MV-4-11 (cell line): ENCODE measurements at places on chromosomes 12 and 14.

DNA sequence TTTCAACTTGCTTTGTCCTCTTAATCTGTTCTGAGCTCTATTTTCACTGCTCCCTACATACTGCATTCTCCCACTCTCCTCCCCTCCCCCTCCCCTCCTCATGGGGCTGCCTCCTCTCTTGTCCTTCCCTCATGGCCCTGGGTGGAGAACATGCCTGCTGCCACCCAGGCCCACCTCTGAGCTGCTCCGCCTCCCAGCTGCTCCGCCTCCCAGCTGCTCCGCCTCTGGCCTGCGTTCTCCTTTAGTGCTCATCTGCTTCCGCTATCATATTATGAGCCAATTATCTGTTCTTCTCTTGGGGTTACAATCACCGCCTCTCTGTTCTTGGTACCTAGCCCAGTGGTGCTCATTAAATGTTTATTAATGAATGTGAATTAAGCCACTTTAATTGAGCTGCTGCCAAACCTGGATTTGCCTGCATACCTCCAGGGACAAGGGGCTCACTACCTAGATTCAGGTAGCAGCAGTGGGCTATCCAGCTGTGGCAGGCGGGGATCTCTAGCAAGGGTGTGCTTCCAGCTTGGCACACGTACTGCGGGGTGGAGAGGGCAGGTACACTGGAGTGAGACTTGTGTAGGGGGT is 32.0 kb upstream of the FAM181A start:
- no peak for DNase-seq

GRCh38 chr12:52358575-52359350 is 8.5 kb downstream of the KRT85 start:
- no peak for DNase-seq

GRCh38 chr12:130846369-130846768 is 7.3 kb upstream of the STX2 start:
- no peak for DNase-seq

DNA sequence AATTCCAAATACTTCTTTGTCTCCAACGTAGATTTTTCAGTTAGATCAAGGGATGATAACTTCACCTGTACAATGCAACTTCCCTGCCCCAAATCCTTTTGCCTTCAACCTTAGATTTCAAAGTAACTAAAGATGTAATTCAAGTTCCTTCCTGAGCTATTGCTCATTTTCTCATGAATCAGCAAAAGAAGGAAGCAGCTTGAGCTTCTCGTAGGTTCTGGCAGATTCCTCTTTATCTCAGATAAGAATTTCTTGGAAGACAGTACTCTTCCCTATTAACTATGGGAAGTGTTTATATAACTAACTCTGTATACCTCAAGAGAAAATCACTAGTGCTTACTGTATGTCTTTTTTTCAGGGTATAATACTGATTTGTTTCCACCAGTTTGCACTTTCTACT is 203.8 kb downstream of the RASSF9 start:
- DNase-seq, result no peak

DNA sequence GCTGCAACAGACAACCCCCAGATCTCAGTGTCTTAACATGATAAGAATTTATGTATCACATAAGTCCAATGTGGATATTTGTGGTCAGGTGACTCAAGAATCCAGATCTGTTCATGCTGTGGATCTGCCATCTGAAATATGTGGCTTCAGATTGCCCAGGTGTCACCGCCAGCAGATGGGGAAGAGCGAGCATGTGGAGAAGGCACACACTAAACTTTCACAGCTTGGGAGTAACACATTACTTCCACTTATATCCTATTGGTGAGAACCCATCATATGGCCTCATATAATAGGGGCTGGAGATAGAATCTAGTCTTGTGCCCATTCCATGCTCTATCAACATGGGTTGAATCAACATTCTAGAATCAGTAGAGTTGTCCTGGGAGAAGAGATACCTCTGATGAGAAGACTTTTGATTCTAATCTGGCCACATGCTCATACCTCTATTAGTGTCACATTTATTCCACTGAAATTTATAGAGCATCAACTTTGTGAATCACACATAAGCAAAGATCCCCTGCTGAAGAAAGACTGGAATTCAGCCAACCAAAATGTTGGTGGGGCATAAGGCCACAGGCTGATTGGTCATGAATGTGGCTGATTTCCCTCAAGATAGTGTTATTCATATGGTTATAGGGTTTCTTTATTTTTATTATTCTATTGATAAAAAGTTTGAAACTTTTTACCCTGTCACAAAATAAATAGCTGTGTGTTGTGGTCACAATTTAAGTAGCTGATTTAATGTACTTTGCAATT is 6.0 kb upstream of the CALCOCO1 start:
- DNase-seq, result no peak

GRCh38 chr12:29226616-29227015 is 77.5 kb downstream of the FAR2 start:
- DNase-seq, result no peak

GRCh38 chr14:76348898-76349297 is 27.0 kb upstream of the ESRRB start:
- DNase-seq, result peak; percentile 82

DNA sequence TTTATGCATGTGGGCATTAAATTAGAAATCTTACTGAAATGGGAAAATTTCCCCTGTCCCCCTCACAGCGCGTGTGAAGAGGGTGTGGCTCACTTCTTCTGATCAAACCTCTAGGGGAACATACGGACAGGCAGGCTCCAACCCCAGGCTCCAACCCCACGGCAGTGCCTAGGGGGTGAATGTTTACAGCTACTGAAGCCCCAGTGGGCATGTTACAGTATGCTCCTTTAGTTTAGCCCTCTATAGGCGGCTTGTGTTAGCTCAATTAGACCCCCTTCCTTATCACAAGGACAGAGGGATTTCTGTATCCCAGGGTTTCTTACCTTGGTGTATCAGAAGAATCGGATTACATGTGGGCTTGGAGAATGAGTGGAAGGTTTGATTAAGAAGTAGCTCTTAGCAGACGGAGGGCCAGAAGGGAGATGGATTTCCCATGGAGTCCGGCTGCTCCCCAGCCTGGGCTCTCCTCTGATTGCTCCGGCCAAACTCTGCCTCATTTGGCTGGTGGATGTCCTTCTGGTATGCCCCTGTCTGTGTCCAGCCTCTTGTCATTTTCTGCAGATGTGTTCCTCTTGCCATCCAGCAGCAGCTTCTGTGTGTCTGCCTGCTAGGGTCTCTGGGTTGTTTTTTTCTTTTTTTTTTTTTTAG is 223.7 kb downstream of the TMTC2 start:
- no peak for DNase-seq

DNA sequence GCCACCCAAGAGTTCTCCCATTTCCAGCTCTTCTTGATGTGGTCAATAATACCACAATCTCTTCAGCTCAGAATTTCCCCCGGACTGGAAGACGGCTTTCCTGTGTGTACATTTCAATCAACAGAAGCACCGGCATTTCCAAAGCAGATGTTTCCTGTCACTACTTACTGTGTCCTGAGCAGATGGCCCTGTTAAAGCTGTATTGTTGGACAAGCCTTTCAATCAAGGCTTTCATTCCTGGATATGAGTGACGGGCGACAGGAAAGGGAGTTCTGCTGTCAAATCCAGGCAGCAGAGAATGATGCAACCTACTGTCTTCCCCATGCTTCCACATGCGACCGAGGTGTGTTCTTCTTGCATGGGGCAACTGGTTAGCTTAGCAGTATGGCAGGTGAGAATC is 76.4 kb upstream of the CCDC60 start:
- no peak for DNase-seq

DNA sequence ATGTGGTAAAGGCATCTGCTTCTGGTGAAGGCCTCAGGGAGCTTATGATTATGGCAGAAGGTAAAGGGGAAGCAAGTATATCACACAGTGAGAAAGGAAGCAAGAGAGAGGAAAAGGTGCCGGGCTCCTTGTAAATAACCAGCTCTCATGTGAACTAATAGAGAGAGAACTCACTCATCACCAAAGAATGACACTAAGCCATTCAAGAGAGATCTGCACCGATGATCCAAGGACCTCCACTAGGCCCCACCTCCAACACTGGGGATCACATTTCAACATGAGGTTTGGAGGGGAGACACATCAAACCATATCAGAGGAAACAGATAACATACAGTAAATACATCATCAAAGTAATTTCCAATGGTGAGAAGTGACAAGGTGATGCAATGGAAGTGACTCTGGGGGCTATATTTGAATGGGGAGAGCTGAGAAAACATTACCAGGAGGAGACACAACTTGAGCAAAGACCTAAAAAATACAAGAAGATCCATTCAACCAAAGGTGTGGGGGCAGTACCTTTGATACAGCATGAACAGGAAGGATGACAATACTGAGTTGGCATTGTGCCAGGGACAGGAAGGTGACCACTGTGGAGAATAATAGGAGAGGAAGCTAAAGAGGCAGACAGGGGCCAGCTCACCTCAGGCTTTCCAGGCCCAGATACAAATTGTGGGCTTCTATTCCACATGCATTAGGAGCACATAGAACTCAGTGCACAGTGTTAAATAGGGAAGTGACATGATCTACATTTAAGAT is 134.4 kb upstream of the GRIP1 start:
- no peak for DNase-seq

GRCh38 chr14:33773205-33774030 is 177.5 kb downstream of the EGLN3 start:
- DNase-seq, result no peak

DNA sequence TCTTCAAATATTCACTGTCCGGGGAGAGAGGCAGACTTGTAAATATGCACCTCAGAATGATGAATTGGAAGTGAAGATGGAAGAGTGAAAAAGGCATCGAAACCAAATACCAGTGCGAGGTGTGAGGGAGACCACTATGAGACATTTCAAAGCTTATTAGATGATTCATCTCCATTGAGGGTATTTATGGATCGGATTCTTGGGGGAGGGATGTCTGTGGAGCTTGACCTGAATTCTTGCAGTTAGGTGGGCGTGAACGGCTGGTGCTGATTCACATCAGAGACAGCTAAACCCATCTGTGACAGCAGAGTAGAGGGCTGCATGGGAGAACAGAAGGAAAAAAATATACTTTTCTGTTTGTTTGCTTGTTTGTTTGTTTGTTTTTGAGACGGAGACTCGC is 677.2 kb downstream of the AACS start:
- no peak for DNase-seq

DNA sequence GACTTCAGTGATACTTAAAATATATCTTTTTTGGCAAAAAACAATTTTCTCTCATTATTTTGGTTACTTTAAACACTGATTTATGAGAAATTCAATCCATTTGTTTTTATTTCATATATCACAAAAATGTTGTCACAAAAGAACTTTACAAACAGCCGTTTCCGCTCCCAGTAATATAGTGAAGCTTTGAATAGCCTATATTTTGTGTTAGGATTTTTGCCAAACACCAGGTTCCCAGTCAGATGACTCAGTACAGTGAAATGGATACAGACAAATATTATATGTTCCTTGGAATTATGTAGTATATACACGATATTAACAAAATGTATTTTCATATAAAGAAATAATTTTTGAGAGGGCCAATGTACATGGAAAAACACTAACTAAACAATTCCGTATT is 411.1 kb downstream of the CCER1 start:
- no peak for DNase-seq

DNA sequence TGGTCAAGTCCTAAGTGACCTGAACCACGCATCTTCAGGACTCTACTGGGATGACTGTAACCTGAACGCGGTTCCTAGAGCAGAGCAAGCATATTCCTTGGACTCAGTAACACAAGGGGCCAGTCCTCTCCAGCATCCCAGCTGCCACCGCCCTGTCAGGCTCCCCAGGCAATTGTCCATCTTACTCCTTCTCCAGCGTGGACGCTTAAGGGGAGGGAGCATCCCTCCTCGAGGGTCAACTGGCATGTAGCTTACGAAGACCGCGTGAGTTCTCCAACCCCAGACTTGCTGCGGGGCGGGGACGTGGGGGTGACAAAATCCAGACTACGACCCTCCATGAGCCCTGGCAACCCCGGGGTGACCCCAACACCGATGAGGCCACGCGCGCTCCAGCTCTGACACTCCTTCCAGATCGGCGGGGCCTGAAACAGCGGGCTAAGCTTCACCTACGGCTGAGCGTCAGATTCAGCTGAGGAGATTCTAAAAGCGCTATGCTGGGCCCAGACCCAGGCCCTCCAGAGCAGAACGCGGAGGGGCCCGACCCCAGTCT is 846 bp upstream of the MTHFD1 start:
- DNase-seq, result no peak

DNA sequence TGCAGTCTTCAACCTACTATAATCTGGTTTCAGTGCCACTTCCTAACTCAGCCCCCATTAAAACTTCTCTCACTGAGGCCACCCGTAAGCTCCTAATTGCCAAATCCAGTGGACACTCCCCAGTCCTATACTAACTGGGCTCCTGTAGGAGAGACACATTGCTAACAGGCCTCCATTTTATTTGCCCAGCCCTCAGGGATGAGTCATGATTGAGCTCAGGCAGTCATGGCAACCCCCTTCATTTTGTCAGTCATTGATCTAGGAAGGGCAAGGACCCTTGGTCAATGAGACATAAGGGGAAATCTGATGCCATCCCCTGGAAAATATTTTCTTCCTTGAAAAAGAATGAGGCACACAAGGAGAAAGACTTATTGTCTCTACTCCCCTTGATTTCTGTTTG is 70.1 kb upstream of the HIF1A start:
- DNase-seq, result no peak
